ENCODE measurements at places on chromosomes 3 and 15. TPM values are rescaled to one million over a fixed set of nuclear protein-coding genes. Genes with fewer than 3 reads are reported as not detected.

The TRIM59 gene
- total RNA-seq, result 4.4 TPM

The STRC gene
- total RNA-seq, result not detected

The LDHAL6B gene
- total RNA-seq, result not detected

The PCNP gene
- total RNA-seq, result 137 TPM

- DNase-seq, result no peak
These were observed 12.4 kb downstream of the PIF1 start for GRCh38 chr15:64813075-64813474.

The PRSS50 gene
- 0.41 TPM for total RNA-seq

DNA sequence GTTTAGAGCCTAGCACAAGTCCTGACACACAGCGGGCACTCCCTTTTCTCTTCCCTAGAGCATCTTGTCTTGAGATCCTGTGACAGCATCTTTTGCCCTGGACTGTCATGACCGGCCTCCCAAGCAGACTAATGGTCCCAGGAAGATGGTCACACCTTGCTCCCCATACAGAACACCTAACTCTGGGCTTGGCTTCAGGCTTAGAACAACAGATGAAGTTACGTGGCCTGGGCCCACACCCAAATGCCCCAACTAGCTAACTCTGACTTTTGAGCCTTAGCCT is 781 bp upstream of the IP6K1 start:
- no peak for DNase-seq

The COMMD2 gene
- 44.9 TPM for total RNA-seq

DNA sequence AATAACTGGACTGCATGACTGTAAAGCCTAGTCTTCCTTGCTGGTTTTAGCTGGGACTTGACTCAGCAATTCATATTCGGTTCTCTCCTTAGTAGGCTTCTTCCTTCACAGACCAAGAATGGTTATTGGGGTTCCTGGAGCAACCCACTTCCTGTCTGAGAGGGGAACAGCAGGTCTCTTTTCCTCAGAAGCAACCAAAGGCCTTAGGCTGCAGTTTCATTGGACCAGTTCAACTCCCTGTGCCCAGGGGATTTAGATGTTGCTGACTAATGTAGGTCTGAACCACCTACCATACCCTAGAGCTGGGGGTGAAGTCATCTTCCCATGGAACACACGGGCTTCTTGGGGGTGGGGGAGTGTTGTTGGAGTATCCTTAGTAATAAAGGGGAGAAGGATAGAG is 84.0 kb upstream of the SKOR1 start:
- DNase-seq, result no peak

DNA sequence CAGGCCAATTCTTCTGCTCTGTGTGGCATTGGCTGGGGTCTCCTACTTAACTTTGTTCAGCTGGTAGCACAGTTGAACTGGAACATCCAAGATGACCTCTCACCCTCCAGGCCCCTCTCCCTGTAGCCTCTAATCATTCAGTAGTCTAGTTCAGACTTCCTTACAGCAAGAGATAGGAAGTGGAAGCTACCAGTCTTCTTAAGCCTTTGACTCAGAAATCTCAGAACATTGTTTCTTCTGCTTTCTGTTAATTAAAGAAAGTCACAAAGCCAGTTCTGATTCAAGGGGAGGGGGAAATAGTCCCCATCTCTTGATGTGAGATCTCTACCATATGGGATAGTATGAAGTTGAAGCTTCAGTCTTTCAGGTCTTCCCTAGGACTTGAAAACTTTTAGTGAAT is 18.8 kb upstream of the SACM1L start:
- DNase-seq, result no peak

DNA sequence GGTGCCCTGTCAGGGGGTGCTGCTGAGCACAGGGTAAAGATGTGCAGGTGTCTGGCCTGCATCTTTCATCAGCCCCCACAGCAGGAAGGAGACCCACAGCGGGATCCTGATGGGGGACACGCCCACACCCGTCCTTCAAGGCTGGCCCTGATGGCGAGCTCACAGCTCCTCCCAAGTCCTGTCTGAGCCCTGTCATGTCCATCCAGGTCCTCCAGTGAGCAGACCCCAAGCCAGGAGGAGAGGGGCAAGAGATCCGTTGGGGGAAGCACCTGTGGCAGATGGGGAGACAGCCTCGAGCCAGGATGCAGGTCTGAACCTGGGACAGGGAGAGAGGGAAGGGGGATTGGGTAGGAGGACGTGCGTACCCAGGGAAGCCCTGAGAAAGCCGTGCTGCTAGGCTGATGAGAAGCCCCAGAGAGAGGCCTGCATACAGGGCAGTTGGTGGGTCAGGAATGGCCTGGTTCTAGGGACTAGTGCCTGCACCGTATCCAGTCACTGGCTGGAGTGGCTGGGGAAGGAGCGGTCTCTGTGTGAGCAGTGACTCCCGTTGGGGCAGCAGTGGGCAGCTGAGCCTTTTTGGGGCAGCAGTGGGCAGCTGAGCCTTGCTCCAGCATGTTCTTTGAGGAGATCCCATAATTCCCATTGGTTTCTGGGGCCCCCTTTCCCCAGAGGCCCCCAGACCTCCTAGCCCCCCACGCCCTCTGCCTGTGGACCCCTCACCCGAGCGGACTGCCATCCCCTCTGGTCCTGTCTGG is 133.3 kb upstream of the MEF2A start:
- no peak for DNase-seq

The DAG1 gene
- total RNA-seq, result 71.5 TPM

The SLC24A5 gene
- total RNA-seq, result not detected

DNA sequence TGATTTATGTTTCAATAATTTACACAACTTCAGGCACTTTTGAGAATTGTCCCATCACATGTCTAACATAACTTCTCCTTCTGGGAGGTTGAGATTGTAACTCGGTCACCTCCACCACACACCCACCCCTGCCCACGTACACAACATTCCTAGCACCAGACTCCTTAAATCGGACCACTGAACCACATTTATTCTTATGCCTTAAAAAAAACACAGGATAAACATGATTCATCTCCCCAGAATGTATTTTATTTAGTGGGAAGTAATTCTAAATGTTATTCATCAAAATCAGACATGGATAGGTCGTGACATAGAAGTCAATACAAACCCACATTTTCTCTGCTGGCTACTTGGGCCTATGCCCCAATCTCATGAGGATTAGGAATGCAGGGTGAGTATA is 3.0 kb downstream of the SNTN start:
- DNase-seq, result no peak

The DHFR2 gene
- total RNA-seq, result 9.2 TPM

DNA sequence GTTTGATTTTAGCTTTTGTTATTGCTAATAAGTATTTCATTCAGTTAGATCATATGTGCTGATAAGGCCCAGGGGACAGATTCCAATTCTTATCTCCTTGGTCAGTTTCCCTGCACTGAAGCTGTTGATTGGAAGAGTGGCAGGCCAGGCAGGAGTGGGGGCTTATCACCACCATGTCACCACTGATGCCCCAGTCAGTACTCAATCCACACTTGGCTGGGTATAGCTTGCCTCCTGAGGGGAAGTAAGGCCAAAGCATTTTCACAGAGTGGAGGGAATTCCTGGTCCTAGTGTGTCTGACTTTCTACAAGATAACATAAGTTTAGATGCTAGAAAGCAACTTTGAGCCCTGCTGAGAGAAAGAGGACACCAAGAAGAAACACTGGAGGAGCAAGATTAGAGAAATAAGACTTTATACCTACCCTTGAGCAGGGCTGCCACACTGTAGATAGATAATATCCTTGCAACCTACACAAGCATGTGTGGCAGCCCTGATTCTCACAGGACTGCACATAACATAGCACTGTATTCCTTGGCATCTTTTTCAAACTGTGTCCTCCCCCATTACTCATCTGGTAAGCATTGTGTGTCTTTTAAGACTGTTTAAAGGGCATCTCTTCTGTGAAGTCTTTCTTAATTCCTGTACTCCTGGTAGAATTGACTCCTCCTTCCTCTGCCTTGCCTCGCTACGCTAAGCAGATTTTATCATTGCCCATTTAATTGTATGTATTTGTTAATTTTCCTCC is 24.3 kb downstream of the OXNAD1 start:
- no peak for DNase-seq

DNA sequence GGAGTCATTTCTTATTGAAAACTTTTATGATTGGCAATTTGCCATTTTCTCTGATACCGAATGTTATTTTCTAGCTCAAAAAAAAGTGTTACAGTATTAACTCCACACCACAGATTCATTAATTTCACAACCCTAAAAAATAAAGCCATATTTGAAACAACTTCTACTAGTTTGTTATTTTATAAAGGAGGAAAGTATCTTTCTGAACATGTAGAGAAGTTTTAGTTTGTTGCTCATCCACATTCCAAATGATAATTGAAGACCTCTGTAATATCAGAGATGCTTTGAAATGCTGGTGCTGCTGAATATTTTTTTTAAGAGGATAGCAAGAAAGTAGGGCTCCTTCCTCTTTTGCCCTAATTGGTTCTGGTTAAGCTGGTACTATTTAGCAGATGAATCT is 1.9 kb downstream of the VGLL3 start:
- no peak for DNase-seq

DNA sequence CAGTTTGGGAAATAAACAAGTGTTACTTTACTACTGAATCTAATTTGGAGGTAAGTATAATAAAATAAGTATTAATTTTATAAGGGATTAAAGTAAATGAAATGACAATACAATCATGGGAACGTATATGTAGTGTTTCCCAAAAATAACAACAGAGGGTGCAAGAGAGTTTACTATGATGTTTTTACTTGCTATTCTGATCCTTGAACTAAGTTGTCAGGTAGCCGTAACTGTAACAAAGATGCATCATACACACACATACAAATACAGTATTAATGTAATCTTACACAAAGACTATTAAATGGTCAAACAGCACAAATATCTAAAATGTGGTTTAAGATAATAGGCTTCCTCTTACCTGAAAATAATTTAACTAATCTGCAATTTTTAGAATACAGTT is 311.4 kb downstream of the TBC1D5 start:
- no peak for DNase-seq
